ENCODE measurements at places on chromosomes 7 and 10.
A peak's percentile ranks its signal among the peaks of the same experiment; 100 is the strongest.

GRCh38 chr7:117009705-117010361, 56.5 kb downstream of the ST7 start:
- no peak for DNase-seq

GRCh38 chr10:75342397-75342796, 59.2 kb downstream of the ZNF503 start:
- DNase-seq: no peak

DNA sequence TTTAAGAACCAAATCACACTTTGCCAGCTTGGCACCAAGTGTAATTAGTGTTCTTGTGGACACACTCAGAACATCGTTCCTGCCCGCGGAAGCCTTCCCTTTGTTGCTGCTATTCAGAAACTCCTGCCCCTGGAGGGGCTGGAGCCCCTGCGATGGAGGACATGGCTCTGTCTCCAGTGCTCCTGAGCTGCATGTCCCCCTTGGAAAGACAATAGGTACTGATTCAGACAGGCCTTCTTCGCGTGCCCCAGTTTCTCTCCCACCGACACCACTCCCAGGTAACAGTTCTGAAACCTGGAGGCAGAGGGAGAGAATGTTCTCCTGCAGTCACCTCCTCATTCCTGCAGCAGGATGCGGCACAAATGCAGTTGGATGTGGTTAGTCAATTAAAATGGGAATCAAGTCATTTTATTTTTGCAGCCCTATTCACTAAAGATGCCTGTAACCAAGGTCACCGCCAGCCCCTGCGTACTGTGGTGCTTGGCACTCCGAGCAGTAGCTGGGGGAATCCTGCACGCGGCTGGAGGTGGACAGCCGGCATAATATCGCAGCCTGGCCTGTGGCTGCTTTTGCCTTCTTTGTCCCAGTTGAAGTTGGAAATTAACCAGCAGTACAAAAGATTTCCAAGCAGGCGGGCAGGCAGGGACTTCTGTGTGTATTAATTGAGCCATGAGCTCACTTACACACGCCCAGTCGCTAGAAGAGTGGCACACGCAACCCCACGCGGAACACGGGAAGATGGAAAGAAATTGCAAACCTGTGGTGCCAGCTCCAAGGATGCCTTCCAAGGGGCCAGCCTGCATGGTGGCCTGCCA, 205.7 kb downstream of the EBF3 start:
- no peak for DNase-seq

DNA sequence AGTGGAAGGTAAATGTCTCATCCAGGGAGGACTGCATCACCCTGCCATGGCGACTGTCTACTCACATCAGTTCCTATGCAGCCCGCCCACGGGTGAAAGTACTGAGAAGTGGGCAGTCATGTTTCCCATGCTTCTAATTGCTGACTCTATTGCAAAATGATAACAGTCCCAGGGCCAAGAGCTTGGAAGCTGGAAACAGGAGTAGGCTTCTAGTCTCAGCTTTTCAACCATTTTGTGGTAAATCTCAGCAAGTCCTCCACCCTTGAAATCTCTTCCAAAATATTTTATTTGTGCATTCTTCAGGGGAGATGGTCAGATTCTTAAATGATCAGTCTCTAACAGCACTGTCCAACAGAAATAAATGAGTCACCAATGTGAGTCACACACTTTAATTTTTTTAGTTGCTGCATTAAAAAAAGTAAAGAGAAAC, 48.1 kb upstream of the TARP start:
- DNase-seq: no peak

DNA sequence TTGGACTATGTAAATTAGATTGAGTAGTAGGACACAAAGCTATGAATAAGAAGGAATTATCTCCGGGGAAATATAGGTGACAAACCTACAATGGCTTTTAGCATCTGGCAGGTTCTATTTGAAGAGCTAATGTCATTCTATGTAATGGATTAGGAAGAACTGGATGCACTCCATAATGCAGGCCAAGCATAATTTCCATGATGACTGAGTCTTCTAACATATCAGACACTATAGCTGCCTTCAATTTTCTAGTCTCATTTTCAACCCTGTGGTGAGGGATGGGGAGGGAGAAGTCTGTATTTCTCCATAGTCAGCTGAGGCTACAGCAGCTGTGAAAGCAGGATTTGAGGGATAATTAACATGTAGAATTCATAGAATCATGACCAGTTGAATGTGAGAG, 390.4 kb upstream of the LRRTM3 start:
- DNase-seq: no peak

GRCh38 chr10:29239569-29240472, 49.0 kb upstream of the LYZL1 start:
- no peak for DNase-seq

- DNase-seq: no peak
Observed at GRCh38 chr10:33793793-33794192, 459.3 kb upstream of the NRP1 start.

DNA sequence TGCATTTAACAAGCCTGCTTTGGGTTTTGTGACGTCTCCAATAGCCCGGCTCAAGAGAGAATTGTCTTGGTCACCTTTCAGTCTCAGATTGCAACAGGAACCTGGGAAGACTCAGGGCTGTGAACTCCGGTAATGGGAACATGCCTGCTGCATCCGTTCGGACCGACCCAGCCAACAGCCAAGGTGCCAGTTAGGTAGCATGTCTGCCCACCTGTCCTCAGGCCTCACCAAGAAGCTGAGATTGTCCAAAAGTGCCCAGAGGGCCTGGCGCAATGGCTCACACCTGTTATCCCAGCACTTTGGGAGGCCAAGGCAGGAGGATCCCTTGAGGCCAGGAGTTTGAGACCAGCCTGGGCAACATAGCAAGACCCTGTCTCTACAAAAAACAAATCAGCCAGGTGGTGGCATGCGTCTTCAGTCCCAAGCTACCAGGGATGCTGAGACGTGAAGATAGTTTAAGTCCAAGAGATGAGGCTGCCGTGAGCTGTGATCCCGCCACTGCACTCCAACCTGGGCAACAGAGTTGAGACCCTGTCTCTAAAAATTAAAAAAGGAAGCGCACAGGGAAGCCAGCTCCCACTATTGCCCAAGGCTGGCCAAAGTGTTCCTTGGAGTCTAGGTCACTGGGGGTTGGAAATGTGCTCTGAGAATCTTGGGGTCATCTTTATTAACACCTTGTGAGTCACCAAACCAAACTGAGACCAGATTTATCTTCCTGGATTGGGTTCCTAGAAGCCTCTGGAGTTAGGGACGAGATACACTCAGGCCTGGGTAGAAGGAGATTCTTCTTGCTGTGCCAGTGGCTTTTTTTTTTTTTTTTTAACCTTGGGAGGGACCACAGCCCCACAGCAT, 26.9 kb downstream of the BAG3 start:
- DNase-seq: no peak

GRCh38 chr10:4721999-4722753, 103.8 kb upstream of the AKR1E2 start:
- peak; percentile 26 for DNase-seq

DNA sequence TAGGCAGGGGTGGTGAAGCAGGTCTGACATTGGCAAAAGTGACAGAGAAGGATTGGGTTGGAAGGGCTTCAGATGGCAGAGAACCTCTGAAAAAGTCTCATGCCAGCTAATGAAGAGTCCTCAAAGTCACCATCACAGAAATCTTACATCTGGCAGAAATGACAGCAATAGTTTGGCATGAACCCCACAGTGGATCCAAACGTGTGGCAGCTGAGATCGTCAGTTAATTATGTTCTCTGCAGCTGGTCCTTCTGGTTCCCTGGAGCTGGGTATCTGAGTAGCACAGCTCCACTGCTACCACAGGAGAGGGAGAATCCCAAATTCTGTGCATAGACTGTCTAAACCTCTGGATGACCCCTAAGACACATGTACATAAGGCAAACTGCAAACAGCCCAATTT, 73.4 kb downstream of the ALOX5 start:
- no peak for DNase-seq

- DNase-seq: no peak
Observed at GRCh38 chr7:130090745-130091532, 20.6 kb downstream of the KLHDC10 start.

GRCh38 chr7:44177570-44178131, 11.6 kb downstream of the GCK start:
- no peak for DNase-seq

DNA sequence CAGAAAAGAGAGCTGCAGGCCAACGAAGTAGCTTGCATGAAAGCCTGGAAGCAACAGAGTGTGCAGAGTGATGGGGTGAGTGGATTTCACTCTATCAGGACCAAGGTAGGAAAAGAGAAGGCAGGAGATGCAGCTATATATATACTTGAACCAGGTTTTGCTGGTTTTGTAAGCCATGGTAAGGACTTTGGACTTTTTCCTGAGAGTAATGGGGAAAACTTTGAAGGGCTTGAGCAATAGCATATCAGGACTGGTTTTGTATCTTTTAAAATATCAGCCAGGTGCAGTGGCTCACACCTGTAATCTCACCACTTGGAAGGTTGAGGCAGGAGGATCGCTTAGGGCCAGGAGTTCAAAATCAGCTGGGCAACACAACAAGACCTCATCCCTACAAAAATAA, 120.6 kb upstream of the NRP1 start:
- DNase-seq: no peak

GRCh38 chr10:81534991-81535390, 340.0 kb upstream of the NRG3 start:
- DNase-seq: no peak

GRCh38 chr10:65320236-65321026, 1605.4 kb upstream of the LRRTM3 start:
- DNase-seq: no peak

DNA sequence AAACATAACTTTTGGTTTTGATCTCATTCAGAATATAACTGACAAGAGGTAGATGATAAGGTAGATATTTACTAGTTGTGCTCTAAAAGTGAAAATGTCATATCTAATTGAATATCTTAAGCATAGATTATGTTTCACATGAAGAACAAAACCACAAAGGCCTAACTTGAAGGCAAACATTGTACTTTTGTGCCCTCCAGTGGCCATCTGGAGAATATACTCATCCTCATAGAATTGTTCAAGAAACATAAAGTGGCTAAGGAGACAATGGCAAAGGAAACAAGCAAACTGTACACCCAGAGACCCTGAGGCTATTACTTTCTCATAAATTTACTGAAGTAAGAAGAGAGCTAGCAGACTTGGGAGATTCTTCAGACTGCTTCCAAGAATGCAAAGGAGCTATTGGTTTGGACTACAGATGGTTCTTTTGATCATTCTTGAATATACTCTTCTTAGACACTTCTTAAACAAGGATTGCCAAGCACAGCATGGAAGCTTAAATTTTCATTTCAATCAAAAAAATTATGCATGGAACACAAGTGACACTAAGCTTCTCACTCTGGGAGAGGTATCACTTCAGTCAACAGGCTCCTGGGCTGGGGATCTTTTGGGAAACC, 98.2 kb upstream of the DKK1 start:
- DNase-seq: peak; percentile 40

DNA sequence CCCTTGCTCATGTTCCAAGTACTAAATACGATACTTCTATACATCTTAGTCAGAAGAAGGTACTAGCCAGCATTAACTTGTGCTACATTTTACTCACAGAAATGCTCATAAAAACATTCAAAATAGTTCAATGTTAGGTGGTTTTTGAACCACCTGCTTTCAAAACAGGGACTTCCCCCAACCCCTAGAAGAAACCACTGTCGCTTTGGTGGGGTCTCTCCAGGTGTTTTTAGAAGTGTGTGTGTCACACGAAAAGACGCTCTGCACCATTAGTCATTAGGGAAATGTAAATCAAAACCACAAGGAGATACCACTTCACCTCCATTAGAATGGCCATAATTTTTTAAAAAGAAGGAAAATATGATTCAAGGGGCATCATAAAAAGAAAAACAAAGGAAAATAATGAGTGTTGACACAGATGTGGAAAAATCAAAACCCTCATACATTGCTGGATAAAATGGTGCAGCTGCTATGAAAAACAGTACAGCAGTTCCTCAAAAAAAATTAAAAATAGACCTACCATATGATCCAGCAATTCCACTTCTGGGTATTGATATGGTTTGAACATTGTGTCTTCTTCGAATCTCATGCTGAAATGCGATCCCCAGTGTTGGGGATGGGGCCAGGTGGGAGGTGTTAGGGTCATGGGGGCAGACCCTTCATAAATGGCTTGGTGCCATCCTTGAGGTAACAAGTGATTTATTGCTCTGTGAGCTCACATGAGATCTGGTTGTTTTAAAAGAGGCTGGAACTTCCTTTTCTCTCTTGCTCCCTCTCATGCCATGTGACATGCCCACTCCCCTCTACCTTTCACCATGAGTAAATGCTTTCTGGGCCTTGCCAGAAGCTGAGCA, 74.2 kb downstream of the MALSU1 start:
- no peak for DNase-seq

DNA sequence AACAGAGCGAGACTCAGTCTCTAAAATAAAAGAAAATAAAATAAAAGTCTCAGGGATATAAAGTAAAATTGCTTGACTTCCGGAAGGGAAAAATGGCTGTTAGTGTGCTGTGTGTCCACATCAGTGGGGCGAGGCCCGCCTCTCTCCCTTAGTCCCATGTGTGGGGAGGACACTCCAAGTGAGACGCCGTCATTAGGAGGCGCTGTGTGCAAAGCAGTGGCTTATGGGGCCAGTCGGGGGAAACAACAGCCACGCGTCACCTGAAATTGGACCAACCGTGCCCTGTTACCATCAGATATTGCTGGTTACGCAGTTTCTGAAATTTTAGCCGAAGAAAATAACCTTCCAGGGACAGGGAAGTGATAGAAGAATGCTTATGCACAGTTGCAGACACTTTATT, 15.8 kb downstream of the SFXN4 start:
- no peak for DNase-seq

DNA sequence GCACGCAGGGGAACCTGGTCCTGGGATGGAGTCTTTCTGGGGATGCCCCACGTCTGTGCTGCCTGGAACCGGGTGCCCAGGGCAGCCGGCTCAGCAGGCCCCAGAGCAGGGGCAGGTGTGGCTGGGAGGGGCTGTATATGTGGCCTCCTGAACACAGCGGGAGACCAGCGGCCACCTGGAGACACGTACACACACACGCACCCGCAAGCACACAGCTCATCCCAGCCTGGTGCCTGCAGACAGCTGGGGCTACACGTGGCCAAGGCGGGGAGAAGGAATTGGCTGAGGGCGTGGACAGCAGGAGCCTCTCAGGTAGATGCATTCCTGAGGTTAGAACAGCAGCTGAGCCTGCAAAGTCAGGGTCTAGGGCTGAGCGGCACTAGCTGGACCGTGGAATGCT, 14.0 kb downstream of the ADAM8 start:
- no peak for DNase-seq

- no peak for DNase-seq
Observed at GRCh38 chr10:49408519-49409306, 12.8 kb upstream of the DRGX start.

GRCh38 chr10:78588194-78588811, 480.5 kb upstream of the ZMIZ1 start:
- DNase-seq: no peak

GRCh38 chr10:133161486-133162109, 1.6 kb downstream of the KNDC1 start:
- no peak for DNase-seq

DNA sequence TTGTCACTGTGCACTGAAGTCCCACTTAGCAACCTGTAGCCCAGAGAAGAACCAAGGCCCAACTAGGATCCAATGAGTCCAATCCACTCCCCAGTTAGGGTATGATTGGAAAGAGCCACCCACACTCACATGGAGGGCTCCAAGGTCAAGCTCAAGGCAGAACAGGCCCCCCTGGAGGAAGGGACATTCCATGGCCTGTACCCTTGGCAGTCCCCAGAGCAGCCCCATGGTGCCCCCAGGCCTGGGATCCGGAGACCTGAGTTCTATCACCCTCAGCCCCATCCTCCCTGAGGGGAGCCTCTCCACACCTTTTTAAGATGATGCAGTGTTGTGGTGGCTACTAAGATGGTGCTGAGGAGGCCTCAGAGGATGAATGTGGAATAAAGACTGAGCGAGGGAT, 231.4 kb downstream of the GRID1 start:
- DNase-seq: no peak

Data from SK-N-MC (cell line).